ENCODE measurements at places on chromosomes 2 and 18.
A peak's percentile ranks its signal among the peaks of the same experiment; 100 is the strongest.

DNA sequence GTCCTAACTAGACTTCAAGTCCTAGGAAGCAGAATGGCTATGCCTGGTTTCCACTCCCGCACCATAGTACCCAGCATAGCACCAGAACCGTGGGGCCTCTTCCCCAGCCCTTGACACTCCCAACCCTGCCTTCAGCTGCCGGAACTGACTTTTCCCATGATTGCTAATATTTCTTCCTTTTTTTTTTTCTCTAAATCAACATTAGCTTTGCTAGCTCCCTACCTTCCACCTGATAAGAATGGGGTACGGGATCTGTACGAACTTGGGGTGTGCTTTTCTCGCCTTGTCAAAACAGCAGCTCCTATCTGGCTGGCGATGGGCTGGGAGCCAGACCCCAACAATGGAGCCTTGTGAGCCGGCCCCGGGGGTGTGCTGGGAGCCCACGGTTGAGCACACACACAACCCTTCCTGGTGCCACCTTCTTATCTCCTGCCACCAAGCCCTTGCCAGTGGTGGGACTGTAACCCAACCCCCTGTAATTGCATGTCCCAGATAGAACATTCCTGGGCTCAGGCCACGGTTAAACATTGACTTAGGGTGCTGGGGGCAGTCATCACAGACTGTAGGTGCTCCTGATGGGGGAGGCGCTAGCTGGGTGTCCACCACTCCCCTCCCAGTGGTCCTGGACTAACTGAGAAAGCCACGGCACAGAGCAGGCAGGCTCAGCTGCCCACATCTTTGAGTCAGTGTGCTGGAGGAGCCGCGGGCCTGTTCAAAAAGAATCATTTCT, 213.0 kb upstream of the HAAO start:
- DNase-seq, result no peak

DNA sequence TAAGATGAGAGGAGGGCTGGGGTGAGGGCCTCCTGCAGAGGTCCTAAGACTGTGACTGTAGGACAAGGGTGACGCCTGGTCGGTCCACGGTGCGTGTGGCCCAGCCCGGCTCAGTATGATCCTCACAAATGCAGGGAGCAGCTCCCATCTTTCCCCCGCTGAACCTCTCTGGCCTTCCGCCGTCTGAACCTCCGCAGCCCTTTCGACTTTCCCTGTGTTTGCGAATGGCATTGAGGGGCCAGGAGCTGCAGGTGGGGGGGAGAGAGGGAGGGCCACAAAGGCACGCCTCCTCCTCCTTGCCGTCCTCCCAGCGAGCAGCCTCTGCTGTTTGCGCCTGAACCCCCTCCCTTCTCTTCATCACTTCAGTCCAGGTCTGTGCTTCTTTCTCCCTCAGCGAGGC, 68.6 kb upstream of the PXDN start:
- DNase-seq, result no peak

- no peak for DNase-seq
Measured at GRCh38 chr18:75131381-75132000, 77.4 kb downstream of the PTGR3 start.

- no peak for DNase-seq
Measured at GRCh38 chr2:24791452-24791851, 1.7 kb downstream of the PTRHD1 start.

DNA sequence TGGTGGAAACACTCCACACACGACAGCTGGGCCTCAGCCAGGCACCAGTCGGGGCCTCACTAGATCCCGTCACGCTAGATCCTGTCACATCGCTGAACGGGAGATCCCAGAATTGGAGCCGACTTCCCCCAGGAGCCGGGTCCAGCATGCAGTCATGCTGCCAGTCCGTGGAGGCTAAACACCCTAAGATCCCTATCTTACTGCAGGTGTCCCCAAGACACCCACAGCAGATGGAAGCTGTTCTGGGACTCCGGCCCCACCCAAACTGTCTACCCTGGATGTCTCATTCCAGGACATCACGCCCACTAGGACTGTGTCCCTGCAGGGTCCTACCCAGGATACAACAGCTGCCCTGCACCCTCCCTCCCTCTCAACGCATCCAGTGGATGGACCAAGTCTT, 23.4 kb downstream of the ZNF516 start:
- DNase-seq, result no peak

GRCh38 chr2:237132799-237133198, 47.1 kb downstream of the COPS8 start:
- DNase-seq, result peak; percentile 1
